Suprapubic skin (tissue), 4 donors: ENCODE measurements at places on chromosomes 12 and 14. TPM values are rescaled to one million over a fixed set of nuclear protein-coding genes. Genes with fewer than 3 reads are reported as not detected.

GRCh38 chr12:96447256-96447655 lies 42.1 kb upstream of the CFAP54 start:
- no peak overlapping the region for H3K4me3 ChIP-seq
- H3K27ac ChIP-seq, result no peak overlapping the region
- H3K4me1 ChIP-seq, result no peaks in the 10 kb centered on the region
- H3K36me3 ChIP-seq, result no peaks in the 10 kb centered on the region

DNA sequence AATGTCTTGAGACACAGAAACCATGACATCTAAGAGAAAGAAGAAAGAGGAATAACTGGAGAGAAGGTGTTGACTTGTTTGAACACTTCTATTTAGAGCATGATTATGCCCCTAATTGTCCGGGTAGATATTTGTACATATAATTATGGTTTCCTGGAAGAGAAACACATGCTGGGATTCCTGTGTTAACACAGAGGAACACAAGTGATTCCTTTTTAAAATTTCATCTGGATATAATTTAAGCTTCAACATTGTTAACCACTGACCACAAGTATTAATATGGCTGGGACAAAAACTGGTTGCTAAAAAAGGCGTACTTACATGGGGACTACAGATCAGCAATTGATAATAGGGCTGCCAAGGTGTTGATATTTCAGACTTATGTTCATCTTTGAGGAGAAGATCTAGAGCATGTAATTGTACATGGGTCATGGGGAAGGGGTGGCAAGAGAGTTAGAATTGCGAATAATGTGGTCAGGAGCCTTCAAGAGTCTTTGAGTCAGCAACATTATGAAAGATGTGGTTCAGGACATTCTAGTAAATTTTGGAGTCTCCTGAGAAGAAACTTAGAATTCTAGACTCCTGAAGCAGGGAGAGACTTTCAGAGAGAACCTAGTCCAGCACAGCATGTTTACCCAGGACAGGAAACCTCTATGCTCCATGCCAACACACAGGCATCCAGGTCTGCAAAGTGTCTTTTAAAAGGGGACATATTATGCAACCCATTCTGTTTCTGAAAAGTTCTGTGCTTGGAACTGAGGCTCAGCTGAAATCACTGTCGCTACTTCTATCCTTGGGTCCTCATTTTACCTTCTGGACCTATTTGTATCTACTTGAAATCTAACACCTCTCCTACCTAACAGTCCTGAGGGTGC lies 56.5 kb downstream of the SLC38A1 start:
- no peak overlapping the region for H3K27ac ChIP-seq
- no peak overlapping the region for H3K4me3 ChIP-seq
- H3K4me1 ChIP-seq, result peaks cover 31% of the 10 kb centered on the region
- H3K27me3 ChIP-seq, result no peaks in the 10 kb centered on the region

DNA sequence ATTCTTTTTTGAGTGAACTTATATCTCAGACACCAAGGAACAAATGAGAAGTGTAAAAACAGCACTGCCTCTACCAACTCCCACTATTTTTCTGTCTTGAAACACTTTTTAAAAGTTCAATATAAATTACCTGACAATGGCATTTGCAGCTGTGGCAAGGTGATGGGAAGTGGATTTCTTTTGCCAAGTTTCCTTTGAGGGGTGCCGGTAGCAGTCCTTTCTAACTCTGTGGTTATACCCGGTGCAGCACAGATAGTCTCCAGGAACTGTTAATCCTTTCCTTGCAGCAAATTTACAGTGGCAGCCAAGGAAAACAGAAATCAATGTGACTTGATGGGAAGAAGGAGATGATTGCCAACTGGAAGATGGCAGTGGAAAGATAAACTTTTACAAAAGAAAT lies 243.7 kb downstream of the BCAT1 start:
- H3K4me3 ChIP-seq, result no peak overlapping the region
- H3K27me3 ChIP-seq, result no peaks in the 10 kb centered on the region
- H3K27ac ChIP-seq, result no peak overlapping the region
- no peaks in the 10 kb centered on the region for H3K4me1 ChIP-seq
- no peaks in the 10 kb centered on the region for H3K36me3 ChIP-seq

DNA sequence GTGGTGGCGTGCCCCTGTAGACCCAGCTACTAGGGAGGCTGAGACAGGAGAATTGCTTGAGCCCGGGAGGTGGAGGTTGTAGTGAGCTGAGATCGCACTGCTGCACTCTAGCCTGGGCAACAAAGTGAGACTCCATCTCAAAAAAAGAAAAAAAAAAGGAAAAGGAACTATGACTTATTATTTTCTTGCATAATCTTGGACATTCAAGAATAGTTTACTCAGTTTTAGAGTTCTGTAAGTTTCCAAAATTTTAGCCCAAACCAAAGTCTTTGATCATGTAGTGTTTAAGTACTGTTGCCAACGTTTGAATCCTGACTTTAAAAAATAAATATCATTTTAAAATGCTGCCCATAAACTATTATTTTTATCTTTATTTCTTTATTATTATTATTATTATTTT lies 6.2 kb downstream of the PSMA6 start:
- H3K4me3 ChIP-seq, result no peak overlapping the region
- H3K27ac ChIP-seq, result no peak overlapping the region
- no peaks in the 10 kb centered on the region for H3K27me3 ChIP-seq
- H3K4me1 ChIP-seq, result peaks cover 55% of the 10 kb centered on the region
- H3K36me3 ChIP-seq, result no peaks in the 10 kb centered on the region
- no peak for DNase-seq

Gene TPPP2
- total RNA-seq, result not detected
